ENCODE measurements at places on chromosomes 2 and 18.

- no peak for DNase-seq
Observed at GRCh38 chr2:67540962-67541361, 143.8 kb downstream of the ETAA1 start.

DNA sequence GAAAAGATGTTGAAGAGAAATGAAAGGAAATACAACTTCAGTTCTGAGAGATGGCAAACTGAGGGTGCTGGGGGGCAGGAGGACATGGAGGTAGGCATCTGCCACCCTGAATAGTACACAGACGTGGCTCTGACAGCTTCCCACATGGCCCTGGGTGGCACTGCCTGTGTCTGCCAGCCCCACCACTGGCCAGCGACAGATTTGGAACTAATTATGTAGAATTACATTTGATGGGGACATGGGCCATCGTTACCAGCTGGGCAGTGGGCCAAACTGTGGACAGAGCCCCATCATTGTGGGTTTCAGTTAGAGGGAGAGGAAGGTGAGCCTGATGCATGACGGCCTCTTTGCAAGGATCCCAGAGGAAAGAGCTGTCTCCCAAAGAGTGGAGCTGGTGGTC lies 216.0 kb upstream of the HAAO start:
- no peak for DNase-seq

GRCh38 chr2:127065299-127065939 lies 41.5 kb downstream of the BIN1 start:
- no peak for DNase-seq

- no peak for DNase-seq
Observed at GRCh38 chr2:181036445-181036844, 56.0 kb downstream of the UBE2E3 start.

- no peak for DNase-seq
Observed at GRCh38 chr2:70771446-70771845, 3.4 kb upstream of the ADD2 start.

Data from HTR-8/SVneo (cell line).